ENCODE measurements at places on chromosomes 5 and 9.

- no peak for DNase-seq
Observed at GRCh38 chr5:160171666-160172065, 52.4 kb upstream of the PWWP2A start.

DNA sequence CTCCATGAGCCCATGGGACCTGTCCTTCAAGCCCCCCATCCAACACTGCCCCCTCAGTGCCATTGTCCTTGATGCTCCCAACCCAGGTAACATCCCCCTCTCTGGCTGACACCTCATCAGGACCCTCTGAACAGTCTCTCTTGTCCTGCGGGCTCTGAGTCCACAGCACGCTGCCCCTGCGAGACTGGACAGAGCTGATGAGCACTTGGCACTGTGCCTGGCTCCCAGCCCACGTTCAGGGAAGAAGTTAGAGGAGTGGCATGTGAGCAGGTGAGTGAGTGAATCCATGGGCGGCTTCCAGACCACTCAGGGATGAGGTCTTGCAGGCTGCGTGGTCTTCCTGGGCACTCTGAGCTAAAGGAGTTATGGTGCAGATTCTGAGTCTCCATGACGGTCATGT, 70.7 kb downstream of the PAX5 start:
- DNase-seq = peak; percentile 60

DNA sequence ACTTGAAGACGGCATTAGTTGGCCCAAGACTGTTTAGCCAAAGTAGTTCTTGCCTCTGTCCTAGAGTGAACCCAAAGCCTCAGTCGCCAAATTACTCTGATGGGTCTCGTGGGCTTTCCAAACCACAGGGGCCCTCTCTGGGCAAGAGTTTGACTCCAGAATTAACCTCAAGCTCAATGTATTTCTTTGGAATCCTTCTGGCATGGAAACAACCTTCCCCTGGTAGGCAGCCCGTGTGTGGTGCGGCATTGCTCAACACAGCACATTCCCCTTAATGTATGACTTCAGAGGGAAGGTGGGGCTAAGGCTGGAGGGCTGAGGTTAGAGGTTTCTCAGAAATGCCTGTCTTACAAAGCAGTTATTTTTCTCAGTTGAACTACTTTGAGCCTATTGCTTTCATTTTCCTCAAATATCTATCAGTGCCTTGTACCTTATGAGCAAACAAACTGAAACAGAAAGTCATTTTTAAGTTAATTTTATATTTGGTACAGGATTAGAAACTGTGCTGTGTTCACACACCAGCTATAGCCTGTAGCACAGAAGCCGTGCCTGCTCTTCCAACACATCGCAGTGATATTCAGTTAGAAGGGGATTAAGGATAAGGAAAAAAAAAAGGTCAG, 123.9 kb upstream of the HAPLN1 start:
- DNase-seq = no peak

GRCh38 chr9:132879457-132880323, 992 bp downstream of the SPACA9 start:
- DNase-seq = no peak

DNA sequence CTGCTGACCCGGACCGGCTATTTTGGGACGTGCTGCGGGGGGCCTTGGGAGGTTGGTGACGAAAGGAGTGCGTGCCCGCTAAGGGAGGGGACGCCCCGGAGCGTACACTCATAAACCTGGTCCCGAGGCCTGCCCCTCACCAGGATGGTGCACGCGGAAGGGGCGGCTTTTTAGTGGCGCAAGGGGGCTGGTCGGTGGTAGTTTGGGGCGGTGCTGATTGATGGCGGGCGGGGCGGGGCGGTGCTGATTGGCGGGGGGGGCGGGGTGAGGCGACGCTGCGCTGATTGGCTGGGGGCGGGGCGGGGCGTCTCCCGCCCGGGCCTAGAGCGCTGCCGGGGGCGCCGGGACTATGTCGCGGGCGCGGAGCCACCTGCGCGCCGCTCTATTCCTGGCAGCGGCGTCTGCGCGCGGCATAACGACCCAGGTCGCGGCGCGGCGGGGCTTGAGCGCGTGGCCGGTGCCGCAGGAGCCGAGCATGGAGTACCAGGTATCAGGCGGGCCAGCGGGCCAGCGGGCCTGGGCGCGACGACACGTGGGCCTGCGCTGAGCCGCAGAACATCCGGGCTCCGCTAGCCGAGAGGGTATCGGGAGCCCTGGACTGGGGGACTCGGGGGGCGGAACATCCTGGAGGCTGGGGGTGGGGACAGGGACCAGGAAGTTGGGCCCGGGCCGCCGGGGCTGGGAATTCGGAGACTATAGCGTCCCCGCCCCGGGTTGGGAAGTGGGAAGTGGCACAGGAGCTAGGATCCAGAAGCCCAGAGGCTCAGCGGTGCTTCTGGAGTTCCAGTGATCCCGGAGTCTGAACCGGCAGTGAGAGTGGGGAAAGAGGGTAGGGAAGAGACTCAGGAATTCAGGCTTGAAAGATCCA, at the start of gene FPGS:
FPGS (plus strand) TSS at position 307 of the 868 bp plus-strand sequence; CDS start at position 350, 43 bp downstream.
- DNase-seq = peak; percentile 93

GRCh38 chr9:133683586-133684120, 47.5 kb downstream of the DBH start:
- DNase-seq = no peak

GRCh38 chr9:109346904-109347303, 26.0 kb upstream of the EPB41L4B start:
- no peak for DNase-seq

DNA sequence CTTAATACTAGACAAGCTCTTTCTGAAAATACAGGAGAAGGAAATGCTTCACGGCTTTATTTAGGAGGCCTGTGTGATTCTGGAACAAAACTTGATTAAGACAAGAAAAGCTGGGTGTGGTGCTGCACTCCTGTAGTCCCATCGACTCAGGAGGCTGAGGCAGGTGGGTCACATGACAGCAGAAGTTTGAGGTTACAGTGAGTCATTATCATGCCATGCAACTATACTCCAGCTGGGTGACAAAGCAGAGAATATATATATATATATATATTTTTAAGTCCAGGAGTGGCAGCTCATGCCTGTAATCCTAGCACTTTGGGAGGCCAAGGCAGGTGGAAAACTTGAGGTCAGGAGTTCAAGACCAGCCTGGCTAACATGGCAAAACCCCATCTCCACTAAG, 33.1 kb upstream of the SPIN1 start:
- DNase-seq = no peak

- no peak for DNase-seq
Observed at GRCh38 chr5:16568875-16569580, 47.8 kb downstream of the RETREG1 start.

GRCh38 chr5:137129886-137130680, 369.0 kb downstream of the SPOCK1 start:
- DNase-seq = no peak

GRCh38 chr9:112334432-112334841, 1.0 kb upstream of the PTBP3 start:
- DNase-seq = no peak

DNA sequence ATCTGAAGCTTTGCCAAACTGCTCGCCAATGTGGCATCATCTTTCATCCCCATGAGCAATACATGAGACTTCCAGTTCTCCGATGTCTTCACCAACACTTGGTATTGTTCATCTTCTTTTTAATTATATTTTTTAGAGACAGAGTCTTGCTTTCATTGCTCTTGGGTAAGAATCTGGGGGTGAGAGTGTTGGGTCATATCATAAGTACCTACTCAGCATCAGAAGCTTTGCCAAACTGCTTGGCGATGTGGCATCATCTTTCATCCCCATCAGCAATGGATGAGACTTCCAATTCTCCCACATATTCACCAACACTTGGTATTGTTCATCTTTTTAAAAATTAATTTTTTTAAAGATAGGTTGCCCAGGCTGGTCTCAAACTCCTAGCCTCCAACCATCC, 30.9 kb upstream of the ZDHHC11B start:
- no peak for DNase-seq

GRCh38 chr5:176738637-176739250, 71.6 kb upstream of the UNC5A start:
- peak; percentile 44 for DNase-seq

GRCh38 chr5:142674531-142675469, 11.1 kb downstream of the FGF1 start:
- peak; percentile 84 for DNase-seq

- DNase-seq = no peak
Observed at GRCh38 chr5:151617841-151618710, 26.9 kb upstream of the FAT2 start.

DNA sequence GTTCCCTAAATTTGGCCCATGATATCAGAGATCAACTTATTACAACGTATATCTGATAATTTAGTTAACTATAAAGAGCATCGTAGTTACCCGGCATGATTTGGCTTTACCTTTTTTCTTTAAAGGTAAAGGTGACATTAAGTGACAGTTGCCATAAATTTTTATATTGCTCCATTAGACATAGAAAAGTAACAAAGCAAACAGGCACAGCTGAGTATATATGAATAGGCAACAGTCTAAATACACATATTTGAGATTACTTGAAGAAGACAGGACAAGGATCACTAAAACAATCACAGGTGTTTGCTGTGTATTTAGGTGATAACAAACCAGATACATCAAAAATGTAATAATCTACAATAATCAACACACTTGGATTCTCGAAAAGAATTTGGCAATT, 34.8 kb downstream of the RFX3 start:
- DNase-seq = no peak

DNA sequence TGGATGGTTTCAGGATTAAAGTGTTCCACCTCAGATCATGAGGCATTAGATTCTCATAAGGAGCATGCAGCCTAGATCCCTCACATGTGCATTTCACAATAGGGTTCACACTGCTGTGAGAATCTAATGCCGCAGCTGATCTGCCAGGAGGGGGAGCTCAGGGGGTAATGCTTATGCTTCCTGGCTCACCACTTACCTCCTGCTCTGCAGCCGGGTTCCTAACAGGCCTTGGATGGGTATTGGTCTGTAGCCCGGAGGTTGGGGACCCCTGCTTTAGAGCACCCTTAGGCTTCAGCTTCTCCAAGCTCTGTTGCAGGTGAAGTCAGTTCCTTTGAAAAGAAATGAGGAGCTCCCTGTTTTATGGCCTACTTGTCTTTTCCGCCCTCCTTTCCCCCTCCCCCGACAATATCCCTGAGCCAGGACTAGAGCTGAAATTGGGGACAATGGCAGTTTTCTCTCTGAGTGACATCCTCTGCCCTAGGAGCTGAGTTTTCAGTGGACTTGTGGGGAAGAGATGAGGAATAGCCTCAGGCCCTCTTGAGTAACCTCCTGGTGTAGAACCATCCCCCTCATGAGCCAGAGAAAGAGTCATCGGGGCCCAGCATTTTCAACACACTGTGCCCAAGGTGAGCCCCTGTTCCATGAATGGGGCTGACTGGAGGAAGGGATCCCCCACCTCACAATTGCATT, 16.2 kb upstream of the MAT2B start:
- DNase-seq = no peak

GRCh38 chr5:150067405-150067960, 18.9 kb downstream of the CSF1R start:
- no peak for DNase-seq

DNA sequence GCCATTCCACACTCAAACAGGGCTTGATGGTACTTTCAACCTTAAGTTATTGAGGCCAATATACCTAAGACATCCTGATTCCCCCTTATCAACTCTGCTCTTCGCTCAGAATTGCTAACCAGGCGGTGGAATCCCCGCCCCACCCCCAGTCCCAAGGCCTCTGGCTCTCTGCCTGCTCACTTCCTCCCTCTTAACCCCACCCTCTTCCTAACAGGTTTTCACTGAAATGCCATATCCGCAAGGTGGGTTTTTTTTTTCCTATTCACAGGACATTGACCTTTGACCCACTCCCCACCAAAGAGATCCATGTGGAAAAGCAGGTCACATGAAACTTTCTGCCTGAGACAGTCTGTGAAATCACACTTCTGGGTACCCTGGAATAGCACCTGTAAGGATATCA, 66.6 kb upstream of the IFNK start:
- no peak for DNase-seq

DNA sequence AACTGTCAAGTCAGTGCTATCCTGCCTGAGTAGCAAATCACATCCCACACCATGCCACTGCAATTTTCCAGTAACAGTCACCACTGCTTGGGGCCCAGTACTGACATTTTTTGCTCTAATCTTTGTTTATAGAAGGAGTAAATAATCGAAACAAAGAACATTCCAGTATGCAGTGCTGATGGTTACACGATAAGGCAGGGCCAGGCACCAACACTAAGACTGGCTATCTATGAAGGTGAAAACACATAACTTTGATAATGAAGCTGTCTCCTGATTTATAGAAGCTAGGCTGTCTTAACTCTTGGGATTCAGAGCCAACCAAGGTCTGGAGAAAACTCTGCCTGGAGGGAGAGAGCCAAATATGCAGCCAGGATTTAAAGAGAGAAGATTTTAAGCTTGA, 365.3 kb downstream of the BNC2 start:
- DNase-seq = no peak

Data from left forelimb (tissue), 1 donor.